CD4-positive, alpha-beta T cell treated with Interferon gamma for 1 hour (primary cell): ENCODE measurements at places on chromosomes 7 and 10.

DNA sequence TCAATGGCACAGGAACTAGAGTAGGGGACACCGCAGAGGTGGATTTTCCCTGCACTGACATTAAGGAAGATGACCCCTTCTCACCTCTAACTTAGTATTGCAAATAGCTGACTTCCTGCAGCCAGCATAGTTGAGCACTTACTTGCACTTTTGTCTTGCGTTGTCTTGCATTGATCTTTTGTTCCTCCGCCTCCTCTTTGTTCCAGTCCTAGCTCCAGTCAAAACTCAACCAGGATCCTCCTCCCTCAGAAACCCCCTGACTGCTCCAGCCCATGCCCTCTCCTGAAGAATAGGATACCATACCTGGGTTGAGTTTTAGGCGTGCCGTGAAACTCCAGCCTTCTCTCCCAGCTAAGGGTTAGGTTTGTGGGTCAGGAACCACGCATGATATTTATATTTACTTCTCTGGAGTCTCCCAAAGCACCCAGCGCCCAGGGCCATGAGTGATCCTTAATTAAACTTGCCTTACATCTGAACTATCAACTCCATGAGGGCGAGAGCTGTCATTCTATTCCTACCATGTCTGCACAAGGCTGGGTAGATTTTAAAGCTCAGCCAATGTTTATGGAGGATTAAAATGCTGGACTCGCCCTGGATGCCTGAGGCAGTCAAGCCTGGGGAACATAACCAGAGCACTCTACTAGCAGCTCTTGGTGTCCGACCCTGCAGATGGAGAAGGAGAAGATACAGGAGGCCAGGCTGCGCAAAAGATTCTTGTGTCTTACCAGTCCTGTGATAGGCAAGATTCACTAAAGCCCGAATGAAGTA is 14.1 kb downstream of the ZNF467 start:
- DNase-seq, result no peak

- DNase-seq, result peak; percentile 41
Measured at GRCh38 chr7:7969306-7970236, 975 bp downstream of the GLCCI1 start.

GRCh38 chr10:124474514-124475070 is 13.0 kb downstream of the LHPP start:
- no peak for DNase-seq

DNA sequence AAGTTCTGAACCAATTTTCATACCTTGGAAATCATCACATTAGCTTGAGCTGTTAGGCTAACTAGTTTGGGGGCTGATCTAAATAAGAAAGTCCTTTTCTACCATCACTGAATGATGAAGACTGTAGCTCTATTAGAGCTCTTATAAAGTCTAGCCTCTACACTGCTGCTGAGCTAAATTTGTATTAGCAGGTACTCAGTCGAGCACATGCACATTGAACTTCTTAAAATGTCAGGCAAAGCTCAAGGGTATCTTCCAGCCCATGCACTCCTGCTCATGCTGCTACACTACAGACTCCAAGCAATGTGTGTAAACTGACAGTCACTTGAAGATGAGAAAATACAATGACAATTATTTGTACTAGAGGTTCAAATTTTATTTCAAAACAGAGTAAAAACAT is 158.8 kb upstream of the TMEM229A start:
- no peak for DNase-seq

- DNase-seq, result no peak
Measured at GRCh38 chr10:20354166-20354565, 537.9 kb downstream of the PLXDC2 start.
